Stimulated activated CD8-positive, alpha-beta memory T cell treated with anti-CD3 and anti-CD28 coated beads, Interleukin-12 subunit alpha, Interleukin-12 subunit beta, amount 100 ng/mL, for 1 hour (primary cell): ENCODE measurements at places on chromosomes 12 and 14.

- no peak for DNase-seq
These were observed 69.8 kb downstream of the OSBPL8 start for GRCh38 chr12:76489737-76490136.

DNA sequence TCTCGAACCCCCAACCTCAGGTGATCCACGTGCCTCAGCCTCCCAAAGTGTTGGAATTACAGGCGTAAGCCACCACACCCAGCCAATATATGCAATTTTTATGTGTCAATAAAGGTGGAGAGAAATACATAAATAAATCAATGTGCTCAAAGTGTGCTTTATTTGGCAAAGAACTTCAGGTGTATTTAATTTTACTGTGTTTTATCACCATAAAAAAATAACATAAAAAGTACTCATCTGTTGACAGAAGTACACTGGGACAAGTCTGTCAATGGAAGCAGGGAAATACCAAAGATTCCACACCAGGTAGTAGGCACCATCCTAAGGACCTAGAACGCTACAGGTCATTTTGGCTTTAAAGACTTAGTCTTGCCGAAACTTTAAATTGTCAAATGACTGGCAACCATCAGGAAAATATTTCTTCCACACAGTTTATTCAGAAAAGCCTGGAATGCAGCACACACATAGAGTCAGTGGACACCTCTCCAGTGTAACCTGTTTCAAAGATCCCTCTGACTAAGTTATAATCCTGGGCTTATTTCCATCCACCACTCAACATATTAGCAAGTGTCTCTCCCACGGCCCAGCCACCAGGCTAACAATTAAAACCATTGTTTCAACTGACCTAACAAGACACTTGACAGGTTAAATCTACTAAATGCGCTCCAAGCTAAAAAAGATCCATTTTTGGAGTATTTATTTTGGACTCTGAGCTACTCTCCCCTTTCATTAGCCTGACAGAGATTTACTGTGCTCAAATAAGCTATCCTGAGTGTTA is 4.2 kb downstream of the ERO1A start:
- DNase-seq: no peak

- DNase-seq: no peak
These were observed 37.6 kb upstream of the ARHGAP5 start for GRCh38 chr14:32039401-32040030.

DNA sequence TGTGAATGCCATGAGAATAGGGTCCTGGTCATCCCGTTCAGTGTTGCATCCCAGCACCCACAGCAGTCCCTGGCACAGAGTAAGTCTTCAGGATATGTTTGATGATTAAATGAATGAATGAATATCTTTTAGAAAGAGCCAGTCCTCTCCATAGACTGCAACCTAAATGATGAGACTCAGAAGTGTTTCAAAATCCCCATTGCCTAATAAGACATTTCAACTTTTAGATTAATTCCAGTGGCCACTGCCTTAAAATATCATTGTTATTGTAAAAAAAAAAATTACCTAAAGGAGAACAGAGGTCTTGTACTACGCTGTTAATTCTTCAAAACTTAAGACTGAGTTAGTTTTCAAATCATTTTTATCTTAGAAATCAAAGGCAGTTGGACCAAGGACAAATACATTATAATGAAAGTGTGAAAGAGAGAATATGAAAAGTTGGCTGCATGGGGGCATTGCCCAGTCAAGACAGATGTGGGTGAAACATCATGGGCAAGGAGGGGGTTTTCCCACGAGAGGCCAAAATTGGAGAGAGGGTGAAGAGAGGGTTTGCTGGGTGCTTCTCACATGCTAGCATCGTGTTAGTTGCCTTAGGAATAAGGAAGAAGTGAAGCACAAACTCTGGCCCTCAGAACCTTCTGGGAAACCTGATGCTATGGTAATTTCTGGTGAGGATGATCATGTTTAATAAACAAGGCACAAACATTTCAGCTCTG is 26.3 kb upstream of the CPM start:
- DNase-seq: no peak

- no peak for DNase-seq
These were observed 62.4 kb upstream of the ACSS3 start for GRCh38 chr12:81015510-81015909.

GRCh38 chr12:1790444-1790843 is 29.9 kb upstream of the LRTM2 start:
- no peak for DNase-seq

DNA sequence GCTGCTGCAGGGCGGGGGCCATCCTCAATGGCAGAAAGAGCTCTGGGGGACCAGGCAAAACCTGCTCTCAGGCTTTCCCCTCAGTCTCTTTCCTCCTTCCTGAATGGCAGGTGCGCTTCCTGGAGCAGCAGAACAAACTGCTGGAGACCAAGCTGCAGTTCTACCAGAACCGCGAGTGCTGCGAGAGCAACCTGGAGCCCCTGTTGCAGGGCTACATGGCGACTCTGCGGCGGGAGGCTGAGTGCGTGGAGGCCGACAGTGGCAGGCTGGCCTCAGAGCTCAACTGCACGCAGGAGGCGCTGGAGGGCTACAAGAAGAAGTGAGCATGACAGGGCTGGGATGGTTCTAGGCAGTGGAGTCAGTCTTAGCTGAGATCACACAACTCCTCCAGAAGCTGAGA is 22.9 kb upstream of the KRT83 start:
- DNase-seq: no peak

DNA sequence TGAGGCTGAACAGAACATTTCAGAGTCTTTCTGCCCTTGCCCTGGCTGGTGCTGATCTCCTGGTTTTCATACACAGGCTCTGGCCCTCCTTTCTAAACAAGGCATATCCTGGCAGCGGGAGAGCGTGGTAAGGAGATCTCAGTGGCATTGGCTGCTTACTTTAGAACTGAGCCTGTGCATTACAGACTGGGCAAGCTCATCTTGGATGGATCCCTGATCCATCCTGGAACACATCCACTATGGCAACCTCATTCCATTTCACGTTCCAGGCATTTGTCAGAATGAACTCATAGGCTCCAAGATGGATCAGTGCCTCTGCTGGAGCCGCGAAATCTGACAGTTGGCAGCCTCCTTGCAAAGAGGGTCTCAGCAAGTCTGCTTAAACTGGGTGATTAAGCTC is 224.5 kb upstream of the PELI2 start:
- no peak for DNase-seq

DNA sequence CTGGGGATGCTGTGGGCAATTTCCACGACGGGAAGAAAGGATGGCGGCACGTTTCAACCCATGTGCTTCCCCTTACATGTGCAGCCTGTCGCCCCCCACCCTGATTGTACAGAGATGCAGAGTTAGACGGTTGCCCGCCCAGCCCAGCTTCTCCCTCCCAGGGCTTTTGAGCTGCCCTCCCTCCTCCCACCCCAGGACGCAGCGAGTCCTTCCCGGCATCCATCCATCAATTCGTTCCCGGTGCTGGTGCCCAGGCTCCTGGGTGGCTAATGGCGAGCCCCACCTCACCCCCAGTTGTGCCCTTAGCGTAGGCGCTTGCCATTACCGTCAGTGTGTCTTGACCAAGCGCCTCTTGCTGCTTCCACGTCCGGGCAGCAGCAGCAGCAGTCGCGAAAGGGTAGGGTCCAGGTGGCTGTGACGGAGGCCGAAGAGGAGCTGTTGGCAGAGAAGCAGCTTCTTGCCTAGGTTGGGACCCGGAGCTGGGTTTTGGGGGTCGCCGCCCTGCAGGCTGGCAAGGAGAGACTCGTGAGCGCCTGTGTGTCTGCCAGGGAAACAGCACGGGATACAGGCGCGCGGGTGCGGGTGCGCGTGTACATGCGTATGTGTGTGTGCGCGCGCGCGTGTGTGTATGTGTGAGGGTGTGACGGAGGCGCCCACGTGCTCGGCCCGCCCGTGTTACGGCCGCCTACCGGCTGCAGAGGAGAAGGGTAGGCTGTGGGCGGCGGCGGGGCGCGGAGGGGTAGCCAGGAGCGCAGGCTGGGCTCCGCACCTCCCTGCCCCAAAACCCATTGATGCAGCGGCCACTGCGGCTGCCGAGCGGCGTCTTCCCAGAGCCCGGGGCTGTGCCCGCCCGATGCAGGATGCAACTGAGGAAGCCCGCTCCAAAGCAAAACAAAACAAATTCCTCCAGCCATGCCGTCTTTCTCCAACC is at the start of gene SLC6A15:
SLC6A15 (minus strand) TSS at position 602 of the 931 bp plus-strand sequence. CDS start 20,679 bp downstream, outside the sequence.
- DNase-seq: no peak

DNA sequence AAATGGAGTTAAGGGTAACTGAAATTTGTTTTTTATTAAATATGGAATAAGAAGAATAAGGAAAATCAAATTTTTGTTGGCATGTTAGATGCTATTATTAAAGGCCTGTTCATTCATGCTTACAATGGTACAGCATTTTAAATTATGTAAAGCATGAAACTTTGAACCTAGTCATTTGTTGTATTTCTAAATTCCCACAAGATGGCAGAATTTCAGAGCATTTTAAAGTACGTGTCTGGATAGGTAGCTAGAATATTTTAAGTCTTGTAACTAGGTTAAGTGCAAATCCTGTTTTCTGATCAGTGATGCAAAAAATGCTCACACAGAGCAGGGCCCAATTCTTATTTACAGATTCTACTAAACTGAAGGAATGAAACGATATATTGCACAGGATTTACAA is 585.6 kb upstream of the MIS18BP1 start:
- no peak for DNase-seq

DNA sequence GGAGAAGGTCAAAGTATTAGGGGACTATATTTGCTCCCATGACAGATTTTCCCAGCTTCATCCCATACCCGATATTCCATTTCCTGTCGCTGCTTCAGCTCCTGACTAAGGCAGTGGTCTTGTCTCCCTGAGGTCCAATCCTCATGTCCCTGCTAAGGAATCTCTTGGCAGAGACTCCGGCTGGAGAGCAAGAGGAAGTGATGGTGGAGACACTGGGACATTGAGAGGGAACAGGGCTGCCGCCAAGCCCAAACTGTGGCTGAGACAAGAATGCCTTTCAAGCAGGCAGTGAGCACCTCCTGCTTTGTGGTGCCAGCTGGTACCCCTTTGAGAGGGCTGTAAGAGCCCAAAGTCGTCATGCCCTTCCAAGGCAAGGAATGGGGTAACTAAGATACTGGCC is 5.5 kb downstream of the SP7 start:
- no peak for DNase-seq

- DNase-seq: no peak
These were observed 11.1 kb upstream of the RERGL start for GRCh38 chr12:18101043-18101442.

DNA sequence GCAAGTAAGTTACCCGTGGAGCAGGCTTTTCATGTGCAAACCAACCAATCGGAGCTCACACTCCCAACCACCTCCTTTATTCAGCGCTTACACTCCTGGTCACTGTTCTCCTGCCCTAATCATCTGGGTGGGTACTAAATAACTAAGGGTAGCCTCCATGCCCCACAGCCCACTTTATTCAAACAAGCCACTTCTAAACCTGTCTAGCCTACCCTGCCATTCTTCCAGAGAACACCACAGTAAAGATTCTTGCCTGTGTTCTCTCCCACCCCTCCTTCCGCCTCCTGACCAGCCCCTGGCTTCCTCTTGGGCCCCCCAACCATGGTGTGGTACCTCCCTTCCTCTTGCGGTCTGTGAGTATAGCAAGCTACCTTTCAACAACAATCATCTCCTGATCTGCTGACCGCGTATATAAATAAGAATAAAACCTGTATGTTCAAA is 581.9 kb downstream of the VRK1 start:
- peak; percentile 11 for DNase-seq

DNA sequence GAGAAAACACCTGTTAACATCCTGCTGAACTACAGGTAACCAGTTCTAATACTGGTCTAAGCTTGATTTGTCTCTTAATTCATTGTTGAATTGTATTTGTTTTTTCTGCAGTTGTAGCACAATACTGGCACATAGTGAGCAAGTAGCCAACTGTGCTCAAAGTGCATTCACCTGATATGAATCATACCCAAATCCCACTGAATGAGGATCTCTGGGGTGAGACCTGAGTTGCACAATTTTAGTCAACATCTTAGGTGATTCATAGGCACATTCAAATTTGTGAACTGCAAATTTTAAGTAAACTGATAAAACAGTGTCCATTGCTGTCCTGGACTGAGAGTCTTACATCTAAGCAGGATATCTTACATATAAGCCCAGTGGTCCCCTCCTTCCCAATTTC is 12.8 kb downstream of the KCNC2 start:
- no peak for DNase-seq

- no peak for DNase-seq
These were observed 76.0 kb downstream of the VCPKMT start for GRCh38 chr14:50040401-50040775.

DNA sequence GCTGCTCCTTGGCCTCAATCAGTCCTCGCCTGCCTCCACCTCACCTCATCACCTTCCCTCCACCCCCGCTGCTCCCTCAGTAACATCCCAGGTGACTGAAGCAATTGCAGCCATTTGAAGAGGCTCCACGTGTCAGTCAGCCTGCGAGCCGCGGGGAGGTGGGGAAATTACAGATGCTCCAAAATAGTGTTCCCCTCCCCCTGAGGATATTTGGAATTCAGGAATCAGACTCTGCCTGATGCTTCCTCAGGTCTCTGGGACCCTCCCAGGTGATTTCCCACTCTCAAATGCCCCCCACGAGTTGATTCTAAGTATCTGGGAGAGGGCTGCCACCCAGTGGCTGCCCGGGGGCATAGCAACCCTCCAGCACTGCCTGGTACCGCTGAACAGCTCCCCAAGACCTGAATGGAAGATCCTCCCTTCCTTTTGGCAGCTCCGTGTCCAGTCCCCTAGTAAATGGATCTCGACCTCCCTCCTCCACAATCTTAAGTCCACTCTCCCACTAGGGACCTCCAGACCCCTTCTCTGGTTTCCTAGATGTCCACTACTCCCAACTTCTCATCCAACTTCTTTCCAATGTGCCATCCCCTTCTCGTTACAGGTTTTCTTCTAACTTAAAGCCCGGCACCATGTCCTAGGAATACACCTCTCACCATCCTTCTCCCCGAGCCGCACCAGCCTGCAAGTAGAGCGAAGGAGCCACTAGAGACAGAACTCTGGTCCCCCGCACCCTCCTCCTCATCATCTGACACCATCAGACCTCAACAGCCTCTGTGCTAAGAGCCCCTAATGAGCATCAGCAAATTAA is 1.4 kb upstream of the ASIC1 start:
- peak; percentile 27 for DNase-seq

DNA sequence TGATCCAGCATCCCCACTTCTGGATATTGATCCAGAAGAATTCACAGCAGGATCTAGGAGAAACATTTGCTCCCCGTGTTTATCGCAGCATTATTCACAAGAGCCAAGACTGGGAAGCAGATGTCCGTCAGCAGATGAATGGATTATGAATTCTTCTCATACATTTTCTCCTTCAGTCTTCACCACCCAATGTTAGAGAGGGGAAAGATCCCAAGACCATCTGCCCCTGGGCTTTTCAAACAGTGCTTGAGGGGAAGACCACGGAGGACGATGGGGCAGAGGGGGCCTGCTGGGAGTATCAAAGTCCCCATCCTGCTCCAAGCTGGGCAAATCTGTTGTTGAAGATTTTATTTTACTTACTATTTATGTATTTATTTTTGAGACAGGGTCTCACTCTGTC is 41.1 kb downstream of the SERPINA3 start:
- DNase-seq: no peak

DNA sequence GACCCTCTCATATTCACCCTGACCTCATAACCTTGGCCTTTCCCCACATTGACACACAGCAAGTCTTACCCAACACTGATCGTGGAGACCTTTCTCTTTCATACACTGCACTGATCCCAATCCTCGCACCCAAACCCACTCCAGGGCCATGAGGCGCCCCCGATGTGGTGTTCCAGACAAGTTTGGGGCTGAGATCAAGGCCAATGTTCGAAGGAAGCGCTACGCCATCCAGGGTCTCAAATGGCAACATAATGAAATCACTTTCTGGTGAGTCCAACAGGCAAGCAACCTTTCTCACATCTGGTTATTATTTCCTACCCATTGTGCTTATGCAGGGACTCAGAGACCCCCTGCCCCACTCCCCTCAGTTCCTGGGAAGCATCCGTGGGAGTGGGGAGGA is 5.4 kb downstream of the MMP14 start:
- DNase-seq: no peak
